ENCODE measurements at places on chromosomes 2 and 18. TPM values are rescaled to one million over a fixed set of nuclear protein-coding genes. Genes with fewer than 3 reads are reported as not detected.

Gene CUL3
- total RNA-seq = 99.4 TPM

DNA sequence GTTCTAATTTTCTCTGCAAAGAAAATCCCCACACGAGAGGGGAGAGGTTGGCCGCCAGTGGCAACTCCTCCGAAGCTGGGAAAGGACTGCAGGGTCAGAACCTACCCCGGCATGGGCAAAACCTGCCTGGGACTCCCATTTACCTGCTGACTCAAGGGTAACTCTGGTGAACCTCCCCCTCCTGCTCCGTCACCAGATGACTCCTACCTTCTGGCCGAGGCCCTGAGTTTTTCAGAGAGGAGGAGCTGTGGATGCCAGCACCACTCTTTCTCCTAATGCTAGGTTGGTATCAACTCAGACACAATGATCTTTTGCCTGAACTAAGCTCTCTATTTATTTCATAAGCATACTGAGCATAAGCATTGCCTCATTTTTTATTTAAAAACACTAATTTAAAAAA, 96.6 kb downstream of the ALPK2 start:
- no peak for DNase-seq

DNA sequence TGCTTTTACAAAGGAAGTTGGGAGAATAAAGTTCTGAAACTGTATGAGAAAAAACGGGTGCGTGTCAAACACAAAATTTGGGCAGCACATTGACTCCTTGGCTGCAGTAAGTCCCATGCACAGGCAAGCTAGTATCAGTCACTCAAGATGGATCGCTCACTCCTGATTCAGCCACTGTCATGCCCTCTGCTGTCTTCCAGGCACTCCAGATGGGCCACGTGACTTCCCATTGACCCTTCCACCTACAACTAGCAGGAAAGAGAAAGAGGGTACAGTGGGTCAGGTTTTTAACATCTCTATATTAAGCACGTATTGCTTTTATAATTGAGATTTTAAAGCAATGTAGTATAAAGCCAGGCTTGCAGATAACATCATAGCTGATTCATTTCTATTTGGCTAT, 8.6 kb downstream of the ARHGEF33 start:
- no peak for DNase-seq

GRCh38 chr2:215277944-215278343, 33.9 kb upstream of the ATIC start:
- DNase-seq = no peak

GRCh38 chr2:237752761-237753165, 45.8 kb upstream of the RBM44 start:
- DNase-seq = no peak

- no peak for DNase-seq
Observed at GRCh38 chr18:73563345-73563744, 584.3 kb downstream of the FBXO15 start.

DNA sequence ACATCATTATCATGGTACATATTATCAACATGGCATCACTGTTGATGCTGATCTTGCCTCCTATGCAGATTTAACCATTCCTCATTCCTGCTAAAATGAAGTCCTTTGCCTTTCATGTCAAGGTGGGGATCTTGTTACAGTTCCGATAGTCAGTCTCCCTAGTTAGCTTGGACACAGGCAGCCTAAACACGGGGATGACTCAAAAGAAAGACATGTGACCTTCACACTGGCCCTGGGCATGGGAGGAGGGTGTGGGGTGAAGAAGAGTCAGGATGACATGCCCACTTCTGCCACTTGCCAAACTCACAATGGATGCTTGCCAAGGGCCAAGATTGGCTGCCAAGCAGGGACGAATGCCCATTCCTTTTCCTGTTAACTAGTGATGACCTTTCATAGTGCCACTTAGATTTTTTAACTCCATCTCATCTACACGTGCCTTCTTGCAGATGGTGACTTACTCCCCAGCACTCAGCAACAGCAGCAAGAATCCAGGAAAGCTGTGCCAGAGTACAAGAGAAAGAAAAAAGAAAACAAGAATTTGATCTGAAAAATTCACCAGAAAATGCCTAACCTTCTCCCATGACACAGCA, 13.9 kb upstream of the SLC1A4 start:
- DNase-seq = no peak

Gene LGALSL
- total RNA-seq = 2.2 TPM

- no peak for DNase-seq
Observed at GRCh38 chr2:143501106-143501676, 372.0 kb downstream of the ARHGAP15 start.

Gene AKAIN1
- total RNA-seq = not detected

GRCh38 chr2:6917071-6917760, at the start of gene RNF144A:
RNF144A (plus strand) TSS chr2:6917412; CDS start chr2:6996927, 79,515 bp downstream.
- DNase-seq = peak; percentile 80

- DNase-seq = no peak
Observed at GRCh38 chr2:78541451-78542267, 483.8 kb upstream of the REG3G start.

Gene SLC5A7
- not detected for total RNA-seq

DNA sequence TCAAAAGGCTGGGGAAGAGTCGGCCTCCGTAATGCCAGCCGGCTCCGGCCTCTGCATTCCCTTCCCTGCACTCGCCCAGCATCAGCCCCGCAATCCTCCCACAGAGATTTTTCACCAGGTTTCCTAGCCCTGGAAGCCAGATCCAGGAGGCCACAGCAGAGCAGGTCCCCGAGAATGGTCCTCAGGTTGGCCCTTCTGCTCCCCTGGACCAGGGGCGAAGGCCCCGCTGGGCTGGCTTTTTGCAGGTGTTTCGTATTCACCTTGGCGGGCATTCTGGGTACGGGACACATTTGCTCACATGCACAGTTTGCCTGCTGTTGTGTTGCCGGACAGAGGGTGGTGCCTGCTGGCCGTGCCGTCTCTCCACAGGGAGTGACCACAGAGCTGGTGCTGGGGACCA, 309.5 kb downstream of the NDUFA10 start:
- no peak for DNase-seq

GRCh38 chr2:233449921-233450863, 95.9 kb downstream of the DGKD start:
- DNase-seq = no peak

GRCh38 chr2:135586148-135586547, 54.9 kb downstream of the R3HDM1 start:
- DNase-seq = no peak

DNA sequence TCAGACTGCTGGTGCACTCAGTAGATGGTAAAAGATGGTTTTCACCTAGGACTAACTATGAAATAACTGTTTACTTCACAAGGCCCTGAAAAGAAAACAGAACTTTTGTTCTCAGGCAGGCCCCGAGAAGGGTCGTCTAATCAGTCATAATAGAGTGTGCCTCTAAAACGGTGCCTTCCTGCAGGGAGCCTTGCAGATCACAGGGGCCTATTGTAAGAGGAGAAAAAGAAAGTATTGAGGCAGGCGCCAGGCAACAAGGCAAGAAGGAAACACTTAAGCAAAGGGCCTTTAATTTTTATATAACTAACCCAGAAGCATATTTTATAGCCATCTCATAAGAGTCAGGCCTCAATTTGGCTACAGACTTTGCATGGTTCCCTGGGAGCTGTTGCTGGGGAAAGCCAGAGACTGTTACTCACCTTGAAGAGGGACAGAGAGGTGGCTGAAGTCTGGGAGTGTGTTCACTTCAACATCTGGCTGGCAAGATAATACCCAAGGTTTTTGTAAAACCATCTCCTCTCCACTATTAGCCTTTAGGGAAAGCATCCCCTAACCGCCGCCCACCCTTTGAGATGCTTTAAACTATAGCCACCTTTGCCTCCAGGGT, 117.1 kb downstream of the PRPF40A start:
- no peak for DNase-seq

DNA sequence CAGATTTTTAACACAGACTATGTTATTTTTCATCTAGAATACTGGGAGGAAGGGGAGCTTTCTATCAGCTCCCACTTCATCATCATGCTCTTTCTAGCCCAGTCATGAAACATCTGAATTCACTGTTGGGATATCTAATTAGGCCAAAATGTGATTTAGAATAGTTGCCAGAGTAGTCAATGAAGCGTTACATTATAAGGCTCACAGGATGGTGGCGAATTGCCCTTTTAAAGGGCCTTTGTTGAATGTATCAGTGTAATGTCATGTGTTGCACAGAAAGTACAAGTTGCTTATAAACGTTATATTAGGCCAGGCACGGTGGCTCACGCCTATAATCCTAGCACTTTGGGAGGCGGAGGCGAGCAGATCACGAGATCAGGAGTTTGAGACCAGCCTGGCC, 45.6 kb downstream of the PDE1A start:
- DNase-seq = no peak

Gene MAP2
- total RNA-seq = 1.9 TPM
